NCI-H1417 (cell line): ENCODE measurements at places on chromosomes 5 and 9.

- no peak for DNase-seq
Measured at GRCh38 chr9:84230355-84231145, 110.0 kb downstream of the SLC28A3 start.

- no peak for DNase-seq
Measured at GRCh38 chr9:96186591-96187011, 115.4 kb downstream of the HSD17B3 start.

DNA sequence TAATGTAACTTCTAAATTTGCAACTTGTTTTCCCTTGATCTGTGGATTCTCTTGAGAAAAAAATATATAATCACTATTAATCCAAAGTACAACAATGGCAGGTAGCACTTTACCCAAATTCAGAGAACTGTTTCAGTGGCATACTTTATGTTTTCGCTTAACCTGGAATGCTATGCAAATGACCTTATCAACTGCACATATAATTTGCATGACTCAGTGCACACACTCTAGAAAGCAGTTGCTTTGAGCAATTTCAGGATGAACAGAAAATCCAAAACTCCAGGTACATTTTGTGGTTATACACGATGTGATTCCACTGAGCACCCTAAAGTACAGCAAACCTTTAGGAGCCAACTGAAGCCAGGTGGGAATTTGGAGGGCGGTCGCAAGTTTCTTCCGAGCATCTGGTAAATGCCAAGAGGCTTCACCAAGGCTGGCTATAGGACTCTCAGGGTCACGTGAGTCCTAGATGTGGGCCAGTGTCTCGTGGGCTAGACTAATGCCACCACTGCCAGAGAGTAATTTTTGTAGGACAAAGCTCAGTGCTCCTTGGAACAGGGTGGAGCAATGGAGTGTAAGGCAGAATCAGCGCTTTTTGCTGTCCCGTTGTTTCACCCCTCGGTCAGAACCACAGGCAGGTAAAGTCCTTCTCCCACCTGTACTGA lies 37.3 kb downstream of the DMGDH start:
- DNase-seq, result no peak

DNA sequence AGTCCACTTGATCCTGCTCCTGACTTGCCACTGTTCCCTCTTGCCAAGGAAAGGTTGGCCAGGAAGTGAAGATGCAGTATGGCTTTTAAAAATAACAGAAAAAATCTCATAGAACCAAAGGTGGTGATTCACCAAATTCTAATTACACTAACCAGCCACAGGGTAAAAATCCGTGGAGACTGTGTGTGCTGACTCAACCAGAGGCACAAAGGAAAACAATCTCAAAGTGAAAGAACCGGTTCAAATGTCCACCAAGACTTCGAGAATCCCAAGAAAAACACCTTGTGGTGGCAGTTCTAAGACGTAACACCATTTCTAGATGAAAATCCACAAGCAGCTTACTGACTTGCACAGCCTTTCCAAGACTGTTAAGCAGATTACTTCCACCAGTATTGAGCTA lies 279.1 kb downstream of the TLE1 start:
- DNase-seq, result no peak

GRCh38 chr9:93010056-93010455 lies 48.4 kb upstream of the SUSD3 start:
- no peak for DNase-seq

DNA sequence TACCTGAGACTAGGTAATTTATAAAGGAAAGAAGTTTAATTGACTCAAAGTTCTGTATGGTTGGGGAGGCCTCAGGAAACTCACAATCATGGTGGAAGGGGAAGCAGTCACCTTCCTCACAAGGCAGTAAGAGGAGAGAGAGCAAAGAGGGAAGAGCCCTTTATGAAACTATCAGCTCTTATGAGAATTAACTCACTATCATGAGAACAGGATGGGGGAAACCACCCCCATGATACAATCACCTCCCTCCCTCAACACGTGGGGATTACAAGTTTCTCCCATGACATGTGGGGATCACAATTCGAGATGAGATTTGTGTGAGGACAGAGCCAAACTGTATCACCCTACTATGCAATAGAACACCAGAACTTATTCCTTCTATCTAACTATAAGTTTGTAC lies 27.9 kb downstream of the CD274 start:
- no peak for DNase-seq

DNA sequence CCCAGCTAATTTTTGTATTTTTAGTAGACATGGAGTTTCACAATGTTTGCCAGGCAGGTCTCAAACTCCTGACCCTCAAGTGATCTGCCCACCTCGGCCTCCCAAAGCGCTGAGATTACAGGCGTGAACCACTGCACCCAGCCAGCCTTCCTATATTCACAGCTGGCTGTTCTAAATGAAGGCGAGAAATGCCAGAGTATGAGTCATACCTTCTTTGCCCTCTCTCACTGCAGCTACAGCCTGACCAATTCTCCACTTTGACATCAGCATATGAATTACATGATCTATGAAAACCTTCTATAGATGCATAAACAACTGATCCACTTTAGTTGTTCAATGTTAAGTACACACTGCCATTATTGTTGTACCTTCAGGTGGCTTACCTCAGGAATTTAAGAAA lies 14.5 kb downstream of the APTX start:
- DNase-seq, result no peak

GRCh38 chr9:114311571-114312512 lies 11.1 kb upstream of the ORM1 start:
- DNase-seq, result no peak

DNA sequence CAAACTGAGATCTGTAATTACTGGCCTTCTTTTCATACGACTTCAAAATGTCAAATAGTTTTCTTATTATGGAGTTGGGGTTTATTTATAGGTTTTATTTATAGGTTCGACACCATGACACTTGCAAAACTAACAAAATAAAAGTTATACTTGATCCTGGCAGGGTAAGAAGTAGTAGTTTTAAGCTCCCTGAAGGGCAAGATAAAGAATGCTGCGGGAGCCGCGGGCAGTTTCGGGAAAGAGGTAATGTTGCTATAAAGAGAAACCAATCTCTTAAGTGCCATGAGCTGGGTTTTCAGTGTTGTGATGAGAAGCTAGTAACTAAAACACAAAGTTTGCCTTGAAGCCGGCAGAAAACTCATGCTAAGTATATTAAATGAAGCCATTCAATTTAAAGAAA lies 24.8 kb downstream of the PTPN3 start:
- DNase-seq, result no peak

- DNase-seq, result no peak
Measured at GRCh38 chr5:919356-920000, 26.8 kb downstream of the TRIP13 start.

- no peak for DNase-seq
Measured at GRCh38 chr9:78261403-78262001, 25.6 kb downstream of the CEP78 start.

GRCh38 chr5:93997562-93997961 lies 256.2 kb upstream of the POU5F2 start:
- no peak for DNase-seq

DNA sequence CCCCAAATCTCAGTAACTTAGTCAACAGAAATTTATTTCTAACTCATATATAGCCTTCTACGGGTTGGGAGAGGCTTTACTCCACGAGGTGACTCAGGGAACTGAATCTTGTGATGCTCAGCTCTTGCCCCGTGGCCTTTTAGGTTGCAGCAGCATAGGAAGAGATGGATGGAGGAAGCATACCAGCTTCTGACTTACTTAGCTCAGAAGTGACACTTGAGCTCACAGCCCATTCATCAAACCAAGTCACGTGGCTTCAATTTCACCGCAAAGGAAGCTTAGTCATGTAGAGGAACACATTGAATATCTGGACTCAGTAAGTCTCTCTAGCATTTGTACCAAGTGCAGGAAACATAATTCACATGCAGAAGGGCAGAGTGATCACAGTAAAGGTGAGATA lies 124.1 kb upstream of the KCNN2 start:
- peak; percentile 34 for DNase-seq

- no peak for DNase-seq
Measured at GRCh38 chr9:19151425-19152159, 24.3 kb upstream of the PLIN2 start.

GRCh38 chr5:151255621-151256286 lies 2.8 kb downstream of the GM2A start:
- no peak for DNase-seq

GRCh38 chr5:141814064-141814964 lies 63.9 kb downstream of the PCDH1 start:
- peak; percentile 29 for DNase-seq

GRCh38 chr9:100449420-100449819 lies 22.5 kb downstream of the MSANTD3 start:
- no peak for DNase-seq

- no peak for DNase-seq
Measured at GRCh38 chr9:110659891-110660541, 8.6 kb upstream of the MUSK start.

DNA sequence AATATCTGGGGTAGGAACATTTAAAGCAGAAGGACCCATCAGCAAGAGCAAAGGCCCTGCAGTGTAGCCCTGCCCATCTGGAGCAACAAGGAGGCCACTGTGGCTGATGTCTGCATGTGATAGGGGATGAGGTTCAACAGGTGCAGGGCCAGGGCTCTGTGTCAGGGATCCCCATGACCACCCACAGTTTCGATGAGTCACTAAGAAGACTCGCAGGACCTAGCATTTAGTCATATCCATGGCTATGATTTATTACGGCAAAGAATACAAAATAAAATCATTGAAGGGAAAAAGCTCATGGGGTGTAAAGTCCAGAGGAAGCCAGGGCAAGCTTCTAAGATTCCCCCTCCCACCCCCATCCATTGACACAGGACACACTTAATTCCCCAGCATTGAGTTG lies 188.6 kb downstream of the ADGRV1 start:
- no peak for DNase-seq

- DNase-seq, result no peak
Measured at GRCh38 chr9:69376651-69377050, 51.6 kb downstream of the ENTREP1 start.

DNA sequence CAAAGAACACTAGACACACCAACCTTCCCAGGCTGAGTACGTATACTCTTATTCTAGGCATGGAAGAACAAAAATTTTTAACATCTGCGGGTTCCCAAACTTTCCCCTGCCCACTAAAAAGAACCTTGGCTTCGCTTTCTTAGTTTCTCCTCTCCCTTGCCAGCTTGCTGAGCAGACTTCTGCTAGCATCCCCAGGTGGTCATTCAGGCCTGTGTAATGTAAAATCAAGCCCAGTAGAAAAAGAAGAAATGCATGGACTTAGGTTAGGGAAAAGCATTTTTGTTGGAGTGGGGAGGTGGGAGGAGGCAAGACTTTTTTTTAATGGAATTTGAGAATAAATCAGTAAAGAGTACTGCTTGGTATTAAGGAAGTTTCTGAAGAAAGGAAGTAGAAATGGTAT lies 331.0 kb upstream of the TLE4 start:
- no peak for DNase-seq

DNA sequence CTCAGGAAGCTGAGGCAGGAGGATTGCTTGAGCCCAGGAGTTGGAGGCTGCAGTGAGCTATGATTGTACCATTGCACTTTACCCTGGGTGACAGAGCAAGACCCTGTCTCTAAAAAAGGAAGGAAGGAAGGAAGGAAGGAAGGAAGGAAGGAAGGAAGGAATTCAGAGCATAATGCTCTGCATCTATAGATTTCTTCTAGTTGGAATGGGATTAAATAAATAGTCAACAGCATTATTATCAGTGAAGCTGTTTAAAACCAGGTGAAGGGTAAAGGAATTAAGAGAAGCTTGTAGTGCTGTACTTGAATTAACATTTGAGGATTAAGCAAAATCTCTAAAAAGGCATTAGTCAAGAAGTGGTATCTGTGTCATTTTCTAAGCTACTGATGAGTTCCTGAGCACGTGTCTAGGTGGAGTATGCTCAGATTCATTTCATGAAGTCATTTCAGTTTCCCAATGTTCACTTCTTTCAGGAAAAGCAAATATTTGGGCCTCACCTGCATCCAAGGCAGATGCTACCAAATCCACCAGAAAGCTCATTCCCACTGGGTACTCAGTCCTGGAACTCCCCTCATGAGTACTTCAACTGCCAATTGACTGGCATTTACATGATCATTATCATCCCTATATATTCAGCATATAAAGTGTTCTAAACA lies 8.4 kb downstream of the PDE6A start:
- DNase-seq, result no peak

DNA sequence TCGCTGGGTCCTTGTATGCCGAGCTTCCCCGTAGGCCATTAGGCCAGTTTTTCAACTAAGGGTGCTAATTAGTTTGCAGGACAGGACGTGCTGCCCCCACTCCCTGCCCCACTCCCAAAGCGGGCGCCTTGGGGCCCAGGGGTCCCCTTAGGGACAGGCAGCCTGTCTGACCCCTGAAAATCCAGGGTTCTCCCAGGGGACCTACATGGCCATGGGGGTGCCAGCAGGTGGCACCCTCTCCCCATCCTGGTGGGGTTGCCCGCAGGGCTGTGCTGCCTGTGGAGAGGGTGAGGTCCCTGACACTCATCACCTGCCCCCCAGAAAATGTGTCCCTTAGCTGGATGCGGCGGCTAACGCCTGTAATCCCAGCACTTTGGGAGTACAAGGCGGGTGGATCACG lies 8.5 kb upstream of the CCDC187 start:
- peak; percentile 73 for DNase-seq
